ENCODE measurements at places on chromosomes 11 and 22.

DNA sequence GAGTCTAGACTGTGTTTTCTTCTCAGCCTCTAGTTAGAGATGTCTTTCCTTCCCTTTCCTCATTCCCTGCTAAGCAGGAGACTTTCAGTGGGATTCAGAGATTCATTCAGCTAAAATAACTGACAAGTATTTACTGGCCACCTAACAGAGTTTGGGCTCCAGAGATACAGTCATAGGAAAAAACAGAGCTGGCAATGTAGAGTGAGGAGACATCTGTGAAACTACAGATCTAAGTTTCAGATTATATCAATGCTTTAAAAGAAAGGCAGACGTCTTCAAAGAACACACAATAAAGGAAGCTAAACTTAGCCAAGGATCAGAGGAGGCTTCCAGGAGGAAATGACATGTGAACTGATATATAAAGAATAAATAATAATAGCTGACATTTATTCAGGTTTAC is 355.6 kb upstream of the DDI1 start:
- no peak for DNase-seq

DNA sequence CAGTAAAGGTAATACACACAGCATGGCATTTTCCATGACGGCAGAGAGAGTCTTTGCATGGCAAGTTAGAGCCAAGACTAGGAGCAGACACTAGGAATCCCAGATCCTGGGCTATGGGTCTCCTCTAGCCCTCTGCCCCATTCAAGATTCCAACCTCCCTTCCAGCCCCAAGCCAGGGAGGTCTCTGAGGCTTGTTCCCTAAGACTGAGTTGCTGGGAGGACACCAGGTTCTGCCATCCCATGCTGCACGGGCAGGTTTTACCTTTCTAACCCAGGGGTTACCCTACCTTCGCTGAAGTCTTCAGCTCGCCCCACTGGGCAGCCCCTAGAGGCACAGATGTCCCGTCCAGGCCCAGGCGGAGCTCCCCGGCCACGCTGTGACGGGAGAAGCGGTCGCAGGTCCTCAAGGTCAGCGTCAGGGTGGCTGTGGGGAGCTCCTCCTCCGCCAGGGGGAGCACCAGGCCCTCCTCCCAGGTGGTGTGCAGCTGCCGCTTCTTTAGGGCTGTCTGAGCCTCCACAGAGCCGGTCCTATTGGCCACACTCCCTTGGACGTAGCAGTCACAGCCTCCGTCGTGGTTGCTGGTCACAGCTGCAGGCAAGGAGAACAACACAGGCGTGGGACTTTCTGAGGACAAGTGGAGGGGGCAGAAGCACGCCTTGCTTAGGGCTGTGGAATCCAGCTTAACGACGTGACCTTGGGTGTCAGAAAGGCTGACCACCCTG is 33.8 kb downstream of the SYT13 start:
- no peak for DNase-seq

DNA sequence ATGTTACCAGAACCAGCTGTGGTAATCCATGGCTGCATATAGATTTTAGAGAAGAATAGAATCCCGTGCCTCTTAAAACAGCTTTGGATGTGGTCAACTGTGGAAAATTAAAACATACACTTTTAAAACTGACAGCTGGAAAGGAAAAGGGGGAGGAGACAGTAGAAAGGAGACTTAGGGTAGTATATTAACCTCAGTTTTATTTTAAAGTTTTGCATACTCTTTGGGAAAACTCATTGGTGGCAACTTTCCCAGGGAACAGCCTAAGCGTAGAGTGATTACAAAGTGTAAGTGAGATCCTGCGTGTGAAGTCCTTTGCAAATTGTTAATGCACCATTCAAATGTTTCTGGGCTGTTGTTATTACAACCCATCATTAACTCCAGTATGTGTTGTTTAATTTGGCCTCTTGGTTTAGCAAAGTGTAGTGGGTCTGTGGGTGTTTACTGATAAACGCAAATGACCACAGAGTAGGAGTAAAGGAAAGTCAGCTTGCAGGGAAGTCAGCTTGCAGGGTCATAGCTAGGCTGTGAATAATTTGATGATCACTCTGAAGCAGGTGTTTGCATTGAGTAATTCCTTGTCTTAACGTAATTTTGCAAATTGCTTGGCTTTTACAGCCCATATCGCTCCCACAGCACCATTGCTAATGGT is 88.0 kb upstream of the DBX1 start:
- no peak for DNase-seq

GRCh38 chr11:7630002-7630401 is 43.3 kb downstream of the CYB5R2 start:
- no peak for DNase-seq

- DNase-seq: no peak
These were observed 39.5 kb downstream of the ARFGAP3 start for GRCh38 chr22:42817556-42817955.

DNA sequence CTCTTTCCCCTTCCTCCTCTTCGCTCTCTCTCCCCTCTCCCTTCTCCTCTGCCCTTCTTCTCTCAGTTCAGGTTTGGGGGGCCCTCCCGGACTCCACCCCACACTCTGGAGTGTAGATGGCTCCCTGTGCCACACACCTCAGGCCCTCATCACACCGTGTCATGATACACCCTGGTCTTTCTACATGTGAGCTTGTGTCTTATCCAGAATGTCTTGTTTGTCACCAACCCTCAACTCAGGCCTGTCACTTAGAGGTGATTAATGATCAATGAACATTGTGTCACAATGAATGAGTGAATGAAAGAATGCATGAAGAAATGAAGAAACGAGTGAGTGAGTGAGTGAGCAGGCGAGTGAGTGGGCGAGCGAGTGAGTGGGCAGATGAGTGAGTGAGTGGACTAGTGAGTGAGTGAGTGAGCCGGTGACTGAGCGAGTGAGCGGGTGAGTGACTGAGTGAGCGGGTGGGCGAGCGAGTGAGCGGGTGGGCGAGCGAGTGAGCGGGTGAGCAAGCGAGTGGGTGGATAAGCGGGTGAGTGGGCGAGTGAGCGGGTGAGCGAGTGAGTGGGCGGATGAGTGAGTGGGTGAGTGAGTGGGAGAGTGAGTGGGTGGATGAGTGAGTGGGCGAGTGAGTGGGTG is 33.8 kb downstream of the CAPN1 start:
- peak; percentile 30 for DNase-seq

GRCh38 chr11:19711911-19712280 is 741 bp upstream of the NAV2 start:
- no peak for DNase-seq

DNA sequence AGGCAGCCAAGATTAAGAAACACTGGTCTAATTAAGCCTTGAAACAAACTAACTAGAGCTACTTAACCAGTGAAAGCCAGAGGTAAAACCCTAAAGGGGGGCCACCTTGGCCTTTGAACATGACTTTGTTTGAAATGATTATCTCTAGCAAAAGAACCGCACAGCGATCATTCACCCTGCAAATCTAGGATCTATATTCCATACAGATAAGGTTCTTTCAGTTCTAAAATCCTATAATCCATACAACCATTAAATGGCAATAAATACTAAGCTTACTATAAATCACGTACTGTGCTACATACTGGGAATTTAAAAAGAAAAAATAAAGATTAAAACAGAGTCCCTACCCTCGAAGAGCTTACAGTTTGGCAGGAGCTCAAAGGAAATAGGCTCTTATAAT is 40.6 kb downstream of the RBFOX2 start:
- no peak for DNase-seq

GRCh38 chr11:1297576-1298473 is 11.6 kb downstream of the TOLLIP start:
- DNase-seq: no peak

GRCh38 chr22:44950806-44951509 is 58.8 kb downstream of the PHF21B start:
- no peak for DNase-seq

DNA sequence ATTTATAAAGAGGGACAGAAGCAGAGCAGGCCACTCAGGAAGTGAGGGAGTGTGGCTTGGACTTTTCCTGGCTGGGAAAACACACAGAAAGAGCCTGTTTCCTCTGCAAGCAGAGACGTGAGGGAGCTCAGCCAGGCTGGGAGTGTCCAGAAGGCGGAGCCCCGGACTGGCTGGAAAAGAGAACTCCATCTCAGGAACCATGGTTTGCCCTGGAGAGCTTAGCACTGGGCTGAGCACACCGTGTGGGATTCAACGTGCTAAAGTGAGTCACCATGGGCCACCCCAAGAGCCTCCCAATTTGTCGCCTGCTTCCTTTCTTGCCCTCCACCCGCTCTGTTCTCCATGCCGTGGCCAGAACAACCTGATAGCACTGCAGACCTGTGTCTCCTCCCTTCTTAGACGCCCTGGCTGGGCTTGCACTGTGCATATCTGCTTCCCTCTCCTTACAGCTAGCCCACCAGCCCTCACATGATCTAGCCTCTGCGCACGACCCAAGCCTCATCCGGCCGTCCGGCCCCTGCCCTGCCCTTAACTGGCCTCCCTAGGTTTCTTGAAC is 51.8 kb downstream of the GALNT18 start:
- no peak for DNase-seq

DNA sequence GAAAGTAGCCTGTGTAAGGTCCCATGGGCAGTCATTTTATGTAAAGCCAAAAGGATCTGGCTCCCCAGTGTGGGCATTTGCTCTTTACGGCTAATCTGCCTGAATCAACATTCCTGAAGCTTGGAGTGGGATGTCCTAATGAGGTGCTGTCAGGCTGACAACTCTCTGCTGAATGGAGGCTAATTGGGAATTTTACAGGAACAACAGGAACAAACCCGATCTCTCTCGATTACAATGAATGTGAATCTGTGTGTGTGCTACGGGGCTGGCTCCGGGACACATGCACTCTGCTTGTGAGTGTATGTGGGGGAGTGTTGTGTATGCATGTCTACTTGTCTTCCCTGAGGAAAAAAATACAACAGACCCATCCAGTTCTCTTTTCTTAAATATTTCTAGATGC is 415.2 kb downstream of the TENM4 start:
- no peak for DNase-seq

DNA sequence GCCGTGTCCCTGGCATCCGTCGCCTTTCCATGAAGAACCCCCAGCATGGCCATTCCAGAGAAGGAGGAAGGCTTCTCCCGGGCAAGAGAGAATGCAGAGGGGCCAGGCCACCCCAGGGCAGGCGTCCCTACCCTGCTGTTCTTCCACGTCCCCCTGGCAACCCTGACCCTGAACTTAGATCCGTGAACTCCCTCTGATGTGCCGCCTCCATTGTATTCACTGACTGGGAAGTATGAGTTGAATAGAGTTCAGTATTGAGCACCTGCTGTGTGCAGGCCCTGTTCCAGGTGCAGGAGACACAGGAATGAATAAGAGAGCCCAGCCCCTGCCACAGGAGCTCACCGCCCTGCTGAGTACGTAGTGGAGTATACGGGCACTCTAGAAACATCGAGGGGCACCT is 29.1 kb upstream of the RELT start:
- DNase-seq: no peak

GRCh38 chr11:30432178-30432577 is 109.3 kb downstream of the ARL14EP start:
- DNase-seq: no peak

GRCh38 chr11:129846508-129847335 is 31.1 kb downstream of the TMEM45B start:
- DNase-seq: no peak
